ENCODE measurements at places on chromosomes 5 and 9.

- DNase-seq = no peak
These were observed 256.7 kb downstream of the ARRDC3 start for GRCh38 chr5:91126448-91126847.

DNA sequence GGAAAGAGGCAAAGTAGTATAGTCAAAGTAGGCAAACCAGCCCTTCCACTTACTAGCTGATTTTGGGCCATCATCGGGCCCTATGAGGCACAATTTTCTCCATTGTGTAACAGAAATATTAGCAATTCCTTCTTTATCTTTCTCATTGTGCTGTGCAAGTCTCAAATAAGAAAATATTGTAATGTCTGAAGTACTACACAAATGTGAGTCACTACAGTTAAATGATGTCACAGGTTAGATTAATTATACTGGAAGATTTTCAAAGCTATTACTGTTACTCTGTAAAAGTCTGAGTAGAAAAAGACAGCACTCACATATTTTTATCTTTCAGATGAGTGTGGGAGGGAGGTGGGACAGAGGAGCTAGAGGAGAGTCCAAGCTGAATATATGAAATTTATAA lies 12.4 kb upstream of the TMC1 start:
- DNase-seq = no peak

GRCh38 chr5:129097498-129098296 lies 3.1 kb downstream of the ISOC1 start:
- no peak for DNase-seq

GRCh38 chr5:103090791-103091190 lies 29.1 kb downstream of the GIN1 start:
- no peak for DNase-seq

GRCh38 chr5:140978260-140978659 lies 12.0 kb downstream of the PCDHAC2 start:
- DNase-seq = no peak

- no peak for DNase-seq
These were observed 161.5 kb upstream of the NR4A3 start for GRCh38 chr9:99660191-99660636.

DNA sequence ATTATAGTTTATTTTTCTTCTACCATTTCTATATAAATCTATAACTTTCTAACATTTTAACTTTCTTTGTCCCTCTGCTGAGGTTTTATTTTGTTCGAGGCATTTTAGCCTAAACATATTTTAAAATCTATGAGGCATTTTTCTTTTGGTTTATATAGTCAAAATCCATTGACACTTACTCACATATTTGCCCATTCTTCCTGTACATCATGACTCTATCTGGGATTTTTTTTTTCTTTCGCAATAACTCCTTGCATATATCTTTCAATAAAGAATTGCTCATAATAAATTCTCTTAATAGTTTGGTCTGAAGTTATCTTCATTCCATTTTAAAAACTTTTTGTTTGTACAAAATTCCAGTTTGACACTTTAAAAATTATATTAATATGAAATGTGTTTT lies 632.3 kb downstream of the TLE4 start:
- DNase-seq = no peak

DNA sequence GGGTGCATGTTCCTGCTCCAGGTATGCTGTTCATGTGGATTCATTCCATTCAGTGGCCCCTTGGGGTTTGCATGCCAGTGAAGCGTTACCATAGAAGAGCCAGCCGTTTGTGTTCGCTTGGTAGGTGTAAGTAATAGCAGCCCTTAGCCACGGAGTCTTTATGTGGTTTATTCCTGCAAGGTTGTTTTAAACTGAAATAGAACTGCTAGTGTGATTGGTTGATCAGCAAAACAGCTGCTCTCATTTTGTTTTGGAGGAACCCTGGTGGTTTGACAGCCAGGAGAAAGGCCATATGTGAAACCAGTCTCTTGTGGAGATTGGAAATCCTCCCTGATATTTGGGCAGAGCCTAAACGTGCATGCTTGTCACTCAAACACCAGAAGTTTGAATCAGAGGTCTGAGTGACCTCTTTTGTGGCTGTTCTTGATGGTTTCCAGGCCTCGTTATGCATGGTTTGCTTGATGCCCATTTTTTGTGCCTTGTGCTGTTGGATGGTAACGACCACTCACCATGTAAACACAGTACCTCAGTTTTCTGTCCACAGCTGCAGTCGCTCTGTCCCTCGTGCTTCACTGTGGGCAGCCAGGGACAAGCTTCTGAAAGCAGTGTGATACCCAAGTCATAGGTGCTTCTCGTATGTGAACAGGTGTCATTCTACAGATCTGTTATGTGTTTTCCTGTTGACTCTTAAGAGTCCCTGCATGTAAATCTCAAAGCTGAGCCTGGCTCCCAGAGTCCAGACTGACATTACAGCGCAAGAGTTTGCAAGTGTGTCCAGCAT lies 58.3 kb upstream of the NXNL2 start:
- no peak for DNase-seq
